ENCODE measurements at places on chromosomes 2 and 18.

DNA sequence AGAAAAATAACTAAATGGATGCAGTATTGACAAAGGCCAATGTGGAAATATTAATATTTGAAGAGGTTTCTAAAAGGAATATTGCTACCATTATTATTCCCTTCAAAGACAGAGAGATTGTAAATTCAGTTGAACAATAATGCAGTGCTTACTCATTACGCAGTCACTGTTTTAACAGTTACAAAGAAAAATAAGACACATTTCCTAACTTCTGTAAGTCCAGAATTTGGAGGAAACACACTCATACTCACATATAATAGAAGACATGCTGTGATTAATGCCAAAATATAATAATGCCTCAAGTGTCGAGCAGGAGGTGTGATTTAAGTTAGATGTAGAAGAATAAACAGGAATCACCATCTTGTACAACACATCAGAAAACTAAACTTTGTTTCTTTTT, 389.2 kb downstream of the FBXO15 start:
- DNase-seq: no peak

DNA sequence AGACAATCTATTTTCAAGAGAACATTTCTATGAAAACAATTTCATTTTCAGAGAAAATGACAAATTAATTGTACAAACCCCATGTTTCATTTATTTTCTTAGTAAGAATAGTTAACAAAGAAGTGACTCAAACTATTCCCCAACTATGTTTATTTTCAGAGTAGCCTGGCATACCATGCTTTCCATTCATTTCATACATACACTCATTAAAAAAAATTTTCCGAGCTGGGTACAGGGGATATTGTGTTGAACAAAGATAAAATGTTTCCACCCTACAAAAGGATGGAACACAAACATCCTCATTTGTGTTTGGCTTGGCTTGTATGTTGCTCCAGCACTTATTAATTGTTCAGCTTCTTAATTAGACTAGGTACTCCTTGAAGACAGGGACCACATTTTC, 331.4 kb downstream of the EXOC6B start:
- DNase-seq: no peak

GRCh38 chr2:4931721-4932365, 760.3 kb upstream of the SOX11 start:
- DNase-seq: no peak

DNA sequence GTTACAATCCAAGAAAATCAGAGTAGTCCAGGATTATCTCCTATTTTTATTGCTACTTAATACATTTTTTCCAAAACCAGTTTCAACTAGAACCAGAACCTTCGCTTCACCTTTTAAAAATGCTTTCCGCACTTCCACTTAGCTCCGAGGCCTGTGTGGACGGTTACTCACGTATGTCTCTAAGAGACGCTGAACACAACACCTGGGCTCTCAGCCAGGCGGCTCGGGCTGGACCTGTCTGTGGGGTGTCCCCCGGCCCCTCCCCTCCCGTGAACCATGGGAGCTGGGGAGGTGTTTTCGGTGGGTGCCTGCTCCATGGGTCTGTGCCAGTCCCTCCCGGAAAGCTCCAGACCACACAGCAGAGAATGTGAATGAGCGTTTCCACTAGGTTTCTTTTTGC, 223.8 kb downstream of the GLI2 start:
- DNase-seq: no peak

DNA sequence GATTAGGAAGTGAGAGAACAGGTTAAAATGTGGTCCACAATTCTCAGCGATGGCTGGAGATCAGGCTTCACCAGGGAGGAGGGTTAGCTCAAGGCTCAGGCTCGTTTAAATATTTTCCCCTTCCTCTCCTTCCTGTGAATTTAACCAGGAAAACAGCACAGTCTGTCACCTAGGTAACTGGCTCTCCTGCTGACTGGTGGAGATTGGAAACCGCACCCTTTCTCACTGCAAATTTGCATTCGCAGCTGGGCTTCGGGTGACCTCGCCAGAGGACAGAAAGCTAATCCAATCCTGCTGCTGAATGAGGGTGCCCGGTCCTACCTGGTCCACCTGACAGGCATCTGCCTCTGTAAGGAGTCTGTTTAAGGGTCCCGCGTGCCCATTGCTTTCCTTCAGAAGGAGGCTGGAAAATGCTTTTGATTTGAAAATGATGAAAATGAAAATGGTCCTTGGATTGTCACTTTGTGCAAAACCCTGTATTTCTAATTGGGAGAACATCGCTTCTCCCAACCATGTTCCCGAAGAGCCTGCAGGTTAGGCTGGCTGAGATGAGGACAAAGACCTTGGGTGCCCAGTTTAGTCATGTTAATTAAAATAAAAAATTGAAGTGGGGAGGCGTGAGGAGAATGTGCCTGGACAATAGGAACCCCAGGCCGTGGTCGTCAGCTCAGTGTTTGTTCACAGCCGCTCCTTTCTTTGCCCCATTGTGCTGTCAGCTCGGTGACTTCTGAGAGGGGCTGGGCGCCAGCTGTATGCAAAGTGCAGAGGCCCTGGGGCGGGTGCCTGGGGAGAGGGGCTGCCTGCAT, 43.4 kb upstream of the MTCL1 start:
- DNase-seq: no peak

DNA sequence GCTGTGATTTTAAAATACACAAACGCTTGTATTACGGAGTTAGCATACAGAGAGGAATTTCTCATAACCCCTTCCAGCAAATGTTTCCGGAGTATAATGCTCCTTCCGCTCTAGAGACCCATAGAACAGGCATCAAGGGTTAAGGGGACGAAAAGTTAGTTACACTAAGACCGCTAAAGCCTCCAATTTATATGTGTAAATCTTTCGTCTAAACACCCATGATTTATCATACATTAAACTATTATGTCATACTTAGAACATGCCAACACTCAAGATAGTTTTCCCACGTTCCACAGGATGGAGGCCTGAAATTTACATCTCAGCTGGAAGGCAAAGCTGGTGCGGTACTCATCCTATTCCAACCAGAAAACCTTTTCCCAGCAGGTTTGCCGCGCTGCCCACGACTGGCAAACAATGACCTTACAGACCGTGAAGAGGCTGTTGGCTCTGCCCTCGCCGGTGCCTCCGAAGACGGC, 650 bp downstream of the ORMDL1 start:
- no peak for DNase-seq

- DNase-seq: no peak
These were observed 12.5 kb downstream of the TTLL4 start for GRCh38 chr2:218722876-218723785.

DNA sequence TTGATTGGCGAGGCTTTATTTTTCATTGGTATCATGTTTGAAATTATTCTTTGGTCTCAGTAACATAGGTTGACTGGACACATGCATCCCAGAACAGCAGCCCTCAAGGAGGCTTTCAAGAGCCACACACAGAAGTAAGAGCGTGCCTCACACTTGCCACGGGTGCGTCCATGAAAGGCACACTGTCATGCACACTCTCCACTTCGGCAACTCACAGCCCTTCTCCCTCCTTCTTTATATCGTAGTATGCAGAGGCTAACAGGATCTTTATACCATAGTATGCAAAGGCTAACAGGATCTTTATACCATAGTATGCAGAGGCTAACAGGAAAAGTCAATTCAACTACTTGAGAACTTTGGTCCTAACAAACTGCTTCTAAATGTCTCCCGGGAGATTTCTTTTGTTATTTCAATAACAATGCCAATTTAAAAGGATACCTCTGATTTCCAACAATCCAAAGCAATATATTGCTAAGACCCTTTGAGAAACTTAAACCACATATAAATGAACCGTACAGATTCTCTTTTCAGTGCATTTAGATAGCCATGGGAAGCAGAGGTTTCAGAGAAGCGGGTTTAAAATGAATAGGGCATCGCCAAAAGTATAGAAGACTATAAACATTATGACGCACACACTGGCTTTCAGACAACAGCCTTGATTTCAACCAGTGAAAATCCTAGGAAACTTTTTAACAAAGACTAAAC, 26.5 kb upstream of the ZNF516 start:
- no peak for DNase-seq

Data from HS-5 (cell line).